GDM1 (cell line): ENCODE measurements at places on chromosomes 3 and 15.

- no peak for DNase-seq
Observed at GRCh38 chr3:147403511-147403910, 2.8 kb downstream of the ZIC4 start.

DNA sequence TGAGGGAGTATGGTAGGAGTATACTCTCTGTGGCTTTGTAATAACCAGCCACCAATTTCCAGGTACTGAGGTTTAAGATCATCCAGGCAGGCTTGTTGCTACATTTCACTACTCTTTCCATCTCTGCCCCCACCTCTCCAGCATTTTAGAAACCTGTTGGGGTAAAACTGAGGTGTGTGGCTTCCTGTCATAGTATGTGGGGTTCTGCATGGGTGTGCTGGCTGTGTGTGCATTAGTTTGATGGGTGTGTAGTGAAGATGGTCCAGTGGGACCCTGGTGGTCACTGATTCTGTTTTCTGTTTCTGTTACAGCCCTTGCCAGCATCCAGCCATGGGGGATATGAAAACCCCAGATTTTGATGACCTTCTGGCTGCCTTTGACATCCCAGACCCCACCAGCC, 34.0 kb downstream of the ZNF592 start:
- no peak for DNase-seq

GRCh38 chr3:107633327-107634098, 110.8 kb downstream of the BBX start:
- no peak for DNase-seq

GRCh38 chr3:105322570-105323273, 44.0 kb upstream of the ALCAM start:
- no peak for DNase-seq

GRCh38 chr3:33954956-33955355, 156.5 kb downstream of the PDCD6IP start:
- DNase-seq = no peak

GRCh38 chr15:93109336-93110102, 20.5 kb upstream of the RGMA start:
- no peak for DNase-seq

DNA sequence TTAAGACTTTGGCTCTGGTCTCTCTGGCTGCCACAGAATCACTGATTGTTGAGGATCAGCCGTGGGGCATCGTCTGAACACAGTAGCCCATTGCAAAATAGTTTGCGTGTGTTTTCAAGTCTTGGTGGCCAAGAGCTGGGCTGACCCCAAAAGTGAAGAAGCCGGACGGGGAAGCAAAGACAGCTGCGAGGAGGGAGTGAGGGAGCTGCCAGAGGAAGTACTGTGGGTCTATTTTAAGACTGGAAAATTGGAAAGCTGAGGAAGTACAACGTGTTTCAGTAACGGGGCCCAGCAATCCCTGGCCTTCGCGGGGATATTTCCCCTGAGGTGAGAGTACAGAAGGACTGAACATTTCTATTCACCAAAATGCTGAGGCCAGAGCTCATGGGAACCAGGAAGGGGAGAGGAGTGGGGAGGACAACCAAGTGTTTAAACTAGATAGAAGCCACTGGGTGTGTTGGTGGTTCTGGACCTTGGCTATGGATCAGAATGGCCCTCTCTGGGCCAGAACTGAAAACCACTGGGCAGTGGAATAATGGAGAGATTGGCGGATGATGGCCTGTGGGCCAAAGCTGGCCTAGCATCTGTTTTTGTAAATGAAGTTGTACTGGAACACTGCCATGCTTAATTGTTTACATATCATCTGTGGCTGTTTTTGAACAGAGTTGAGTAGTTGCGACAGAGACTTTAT, 34.1 kb upstream of the LIMD1 start:
- DNase-seq = no peak

GRCh38 chr3:33041909-33042308, 55.0 kb downstream of the GLB1 start:
- DNase-seq = no peak

DNA sequence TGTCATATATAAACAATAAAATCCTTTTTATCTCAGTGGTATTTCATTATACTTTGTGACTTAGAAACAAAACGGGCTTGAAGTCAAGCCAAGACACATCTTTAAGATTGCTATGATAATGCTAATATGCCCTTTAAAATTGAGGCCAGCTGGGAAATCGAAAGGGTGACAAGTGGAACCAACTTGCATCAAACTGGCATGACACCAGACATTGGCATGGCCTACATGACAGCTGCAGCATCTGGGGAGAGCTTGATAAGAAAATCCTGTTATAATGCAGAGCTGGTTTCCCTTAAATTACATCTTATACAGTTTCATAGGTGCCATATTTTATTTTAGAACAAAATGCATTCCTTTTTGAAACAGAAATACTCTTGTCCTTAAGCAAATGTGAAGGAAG, 325.2 kb downstream of the ZBBX start:
- DNase-seq = no peak

GRCh38 chr3:191238321-191238817, 39.3 kb downstream of the OSTN start:
- no peak for DNase-seq

GRCh38 chr3:71551311-71551919, 32.1 kb downstream of the FOXP1 start:
- DNase-seq = no peak

DNA sequence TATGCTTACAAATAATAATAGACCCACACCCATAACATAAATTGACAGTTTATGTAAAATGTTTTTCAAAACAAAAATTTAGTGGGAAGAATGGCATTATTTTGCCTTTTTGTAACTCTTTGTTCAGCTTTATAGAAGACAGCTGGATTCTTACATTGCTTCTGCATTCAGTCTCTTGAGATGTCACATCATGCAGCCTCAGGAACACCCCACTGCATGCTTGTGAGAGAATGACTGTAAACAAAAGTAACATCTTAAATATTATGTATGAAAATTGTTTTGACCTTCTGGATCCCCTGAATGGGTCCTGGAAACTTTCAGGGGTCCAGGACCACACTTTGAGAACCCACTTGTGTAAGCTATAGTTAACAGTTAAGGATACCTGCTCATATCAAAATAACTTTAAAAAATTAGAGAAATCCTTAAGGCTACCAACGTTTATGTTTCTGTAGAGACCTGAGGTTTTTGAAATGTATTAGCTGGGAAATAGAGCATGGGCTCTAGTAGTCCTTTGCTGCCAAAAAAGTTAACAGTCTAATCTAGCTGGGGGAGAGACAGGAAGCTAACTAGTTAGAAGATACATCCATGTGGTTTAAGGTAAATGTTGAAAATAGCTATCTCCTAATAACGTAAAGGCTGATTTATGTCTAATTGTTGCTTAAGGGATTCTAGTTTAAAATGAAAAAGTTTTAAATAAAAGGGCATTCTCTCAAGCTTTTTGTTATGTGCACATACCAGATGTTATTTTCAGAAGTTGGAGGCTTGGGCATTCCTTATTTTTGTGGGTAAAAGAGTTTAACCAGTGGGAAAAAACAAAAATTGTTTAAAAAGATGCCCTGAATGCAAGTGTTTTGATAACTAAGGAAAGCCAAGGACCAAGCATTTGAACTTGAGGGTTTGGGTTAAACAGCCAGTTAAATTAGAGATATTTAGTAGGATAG, 3.8 kb downstream of the USP3 start:
- DNase-seq = no peak

DNA sequence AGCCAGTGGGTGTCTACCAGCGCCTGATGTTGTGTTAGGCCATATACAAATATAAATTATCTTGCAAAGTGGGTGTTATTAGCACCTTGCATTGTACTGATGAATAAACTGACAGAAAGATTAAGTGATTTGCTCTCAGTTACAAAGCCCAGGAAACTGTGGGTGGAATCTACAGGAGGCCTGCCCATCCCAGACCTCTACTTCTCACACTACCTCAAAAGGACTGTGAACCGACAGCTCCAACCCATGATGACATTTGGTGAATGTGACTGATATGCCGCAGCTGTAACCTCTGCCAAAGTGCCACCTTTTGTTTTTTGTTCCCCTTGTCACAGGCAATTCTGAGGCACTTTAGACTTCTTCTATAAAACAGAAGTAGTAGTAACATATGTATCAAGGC, 43.7 kb upstream of the KCNMB2 start:
- DNase-seq = no peak

DNA sequence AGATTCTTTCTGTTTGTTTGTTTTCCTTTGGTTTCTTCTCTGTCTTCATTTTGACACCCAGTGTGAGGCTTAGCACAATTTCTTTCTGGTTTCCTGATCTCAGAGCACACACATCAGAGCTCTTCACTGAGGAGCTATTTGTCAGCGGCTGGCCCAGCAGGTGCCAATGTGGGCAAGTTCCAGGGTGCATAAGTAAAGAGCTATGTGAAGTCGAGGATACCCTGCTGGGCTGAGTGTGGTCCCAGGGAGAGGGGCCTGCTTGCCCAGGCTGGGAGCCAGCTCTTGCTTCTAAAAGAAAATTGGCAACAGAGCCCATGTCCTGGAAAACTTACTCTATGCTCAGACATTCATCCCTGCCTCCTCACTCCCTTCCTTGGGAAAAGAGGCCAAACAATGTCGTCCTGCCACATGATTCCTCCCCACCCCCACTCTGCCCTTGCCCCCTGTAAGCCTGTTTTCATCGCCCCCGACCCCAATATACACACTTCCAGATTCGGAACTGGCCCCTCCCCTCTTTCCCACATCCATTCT, 101.2 kb downstream of the ST8SIA2 start:
- no peak for DNase-seq

DNA sequence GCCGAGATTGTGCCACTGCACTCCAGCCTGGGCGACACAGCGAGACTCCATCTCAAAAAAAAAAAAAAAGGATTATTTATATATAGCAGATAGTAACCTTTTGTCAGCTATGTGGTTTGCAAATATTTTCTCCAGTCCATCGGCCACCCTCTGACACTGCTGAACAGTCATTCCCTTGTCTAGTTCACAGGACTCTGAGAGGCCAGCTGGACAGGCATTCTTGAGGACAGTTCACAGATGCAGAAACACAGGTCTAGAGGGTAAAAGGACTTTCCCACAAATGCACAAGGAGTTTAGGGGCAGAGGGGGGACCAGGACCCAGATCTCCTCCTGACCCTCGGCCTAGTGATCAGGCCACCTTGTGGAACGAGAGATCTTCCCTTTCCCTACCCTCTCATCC, 7.5 kb upstream of the TMEM40 start:
- DNase-seq = no peak

DNA sequence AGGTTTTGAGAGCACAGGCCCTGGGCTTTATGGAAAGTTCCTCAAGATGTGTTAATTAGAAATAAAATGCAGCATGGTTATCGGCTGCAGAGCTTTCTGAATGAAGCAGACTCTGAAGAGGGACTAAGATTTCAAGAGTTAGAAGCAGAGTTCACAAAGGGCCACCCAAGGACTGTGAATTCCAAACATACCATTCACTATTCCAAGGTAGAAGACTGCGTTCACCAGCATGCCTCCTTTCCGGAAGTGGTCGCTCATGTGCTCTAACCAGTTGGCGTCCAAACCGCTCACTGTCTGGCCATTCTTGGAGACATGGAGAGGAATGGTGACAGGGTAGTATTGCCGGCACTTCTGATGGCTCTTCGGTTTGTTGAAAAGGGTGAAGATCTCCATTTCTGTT, 104.9 kb downstream of the OXNAD1 start:
- no peak for DNase-seq

DNA sequence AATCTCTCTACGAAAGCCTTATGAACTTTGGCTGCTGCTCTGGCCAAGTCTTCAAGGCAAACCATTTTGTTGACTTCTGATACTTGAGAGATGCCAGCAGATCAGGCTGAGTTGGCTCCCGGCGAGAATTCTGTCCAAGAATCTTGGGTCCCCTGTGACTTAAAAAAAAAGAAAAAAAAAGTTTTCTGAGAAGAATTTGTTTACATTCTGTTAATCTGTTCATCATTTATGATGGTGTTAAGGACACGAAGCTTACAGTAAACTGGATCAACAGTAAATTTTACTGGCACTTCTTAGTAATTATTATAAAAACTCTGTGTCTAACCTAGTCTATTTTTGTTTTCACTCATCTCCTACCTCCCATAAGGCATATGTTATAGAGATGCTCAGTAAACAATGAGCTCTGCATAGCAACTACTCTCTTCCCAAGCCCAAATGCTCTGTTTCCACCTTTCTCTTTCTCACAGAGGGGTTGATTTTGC, 320.9 kb upstream of the RASGRP1 start:
- no peak for DNase-seq

- DNase-seq = no peak
Observed at GRCh38 chr15:32636908-32637567, 4.5 kb upstream of the SCG5 start.

DNA sequence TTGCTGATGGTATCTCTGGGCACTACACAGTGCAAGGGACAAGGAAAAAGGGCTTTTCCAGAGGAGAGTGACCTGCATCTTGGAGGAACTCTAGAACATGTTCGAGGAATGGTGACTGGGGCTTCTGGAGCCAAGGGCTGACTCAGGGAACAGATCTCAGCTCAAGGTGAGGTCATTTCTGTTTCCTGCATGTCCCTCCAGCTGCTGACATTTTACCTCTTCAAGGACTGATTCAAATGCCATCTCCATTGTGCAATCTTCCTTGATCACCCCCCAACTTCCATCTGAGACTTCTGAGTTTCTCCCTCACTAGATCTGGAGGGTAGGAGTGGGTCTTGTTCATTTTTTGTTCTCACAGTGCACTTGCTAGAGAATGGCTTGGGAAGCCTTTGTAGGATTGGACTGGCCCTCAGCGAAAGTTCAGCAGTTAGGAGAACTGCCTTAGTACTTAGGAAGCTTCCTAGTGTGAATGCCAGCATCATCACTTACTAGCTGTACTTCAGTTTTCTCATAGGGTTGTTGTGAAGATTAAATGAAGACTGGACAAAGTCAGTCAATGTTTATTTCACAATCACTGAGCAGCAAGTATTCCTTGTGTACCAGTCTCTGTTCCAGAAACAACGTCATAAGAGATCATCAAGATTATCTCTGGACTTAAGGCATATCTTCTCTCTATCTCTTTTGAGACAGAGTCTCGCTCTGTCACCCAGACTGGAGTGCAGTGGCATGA, 2.6 kb upstream of the IDH3A start:
- DNase-seq = no peak

- no peak for DNase-seq
Observed at GRCh38 chr3:121956363-121956762, 62.2 kb downstream of the SLC15A2 start.

- no peak for DNase-seq
Observed at GRCh38 chr3:169091196-169091823, 572.2 kb downstream of the MECOM start.

GRCh38 chr3:149085828-149086231, 503 bp downstream of the HLTF start:
- DNase-seq = no peak

DNA sequence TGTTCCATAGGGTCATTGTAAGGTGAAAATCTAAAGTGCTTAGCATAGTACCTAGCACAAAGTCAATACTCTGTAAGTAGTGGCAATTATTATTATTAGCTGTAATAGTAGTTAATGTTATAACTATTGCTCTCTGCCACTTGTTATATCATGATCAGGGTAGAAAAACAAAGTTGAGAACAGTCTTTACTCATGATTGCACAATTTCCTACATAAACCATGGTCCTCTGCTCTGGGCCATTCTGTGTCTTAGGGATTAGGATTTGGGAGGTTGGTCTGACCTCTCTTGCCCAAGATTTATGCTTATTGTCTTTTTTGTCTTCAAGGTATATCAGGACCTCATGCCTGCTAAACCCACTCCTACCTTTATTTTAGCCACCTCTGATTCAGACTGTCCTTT, 4.3 kb upstream of the LRRC58 start:
- DNase-seq = no peak

- DNase-seq = no peak
Observed at GRCh38 chr15:23690450-23690852, 3.3 kb upstream of the NDN start.
